Ascending aorta (tissue), 2 donors: ENCODE measurements at places on chromosomes 7 and 10. TPM values are rescaled to one million over a fixed set of nuclear protein-coding genes. Genes with fewer than 3 reads are reported as not detected.
A peak's percentile ranks its signal among the peaks of the same experiment; 100 is the strongest.

ANKMY2 gene
- 11.2 TPM for total RNA-seq

DNA sequence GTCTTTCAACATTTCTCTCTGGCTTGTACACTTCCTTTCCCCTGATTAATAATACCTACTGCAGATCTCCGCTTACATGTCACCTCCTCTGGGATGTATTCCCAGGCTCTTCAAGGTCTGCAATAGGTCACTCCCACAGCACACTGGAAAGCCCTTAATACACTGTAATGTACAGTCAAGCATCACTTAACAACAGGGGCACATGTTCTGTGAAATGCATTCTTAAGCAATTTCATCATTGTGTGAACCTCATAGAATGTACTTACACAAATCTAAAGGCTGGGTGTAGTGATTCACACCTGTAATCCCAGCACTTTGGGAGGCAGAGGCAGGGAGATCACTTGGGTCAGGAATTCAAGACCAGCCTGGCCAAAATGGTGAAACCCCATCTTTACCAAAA is 1.9 kb downstream of the COX15 start:
- H3K4me3 ChIP-seq: no peak overlapping the region
- H3K27me3 ChIP-seq: no peaks in the 10 kb centered on the region
- H3K27ac ChIP-seq: no peak overlapping the region

SLC39A12 gene
- total RNA-seq: not detected

- H3K27ac ChIP-seq: no peak overlapping the region
- H3K4me3 ChIP-seq: no peak overlapping the region
- no peaks in the 10 kb centered on the region for H3K27me3 ChIP-seq
- no peaks in the 10 kb centered on the region for H3K4me1 ChIP-seq
These were observed 17.0 kb downstream of the KCP start for GRCh38 chr7:128893251-128894100.

DNA sequence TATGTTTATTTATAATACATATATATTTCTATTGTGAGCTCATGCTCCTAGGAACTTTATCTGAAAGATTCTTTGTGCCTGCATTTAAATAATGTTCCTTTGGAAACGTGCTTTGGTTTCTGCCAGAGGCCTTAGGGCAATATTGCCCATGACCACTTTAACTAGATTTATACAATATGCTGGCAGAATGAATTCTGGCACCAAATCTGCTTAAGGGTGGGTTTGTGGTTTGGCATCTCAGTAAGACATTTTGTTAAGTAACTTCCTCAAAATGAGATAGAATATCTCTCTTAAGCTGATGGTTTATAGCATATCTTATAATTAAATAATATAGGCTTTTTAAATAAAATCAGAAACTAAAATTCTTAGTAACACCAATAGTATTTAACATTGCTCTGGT is 252.9 kb downstream of the RNLS start:
- no peak overlapping the region for H3K4me3 ChIP-seq
- no peak for DNase-seq
- no peaks in the 10 kb centered on the region for H3K27me3 ChIP-seq
- no peaks in the 10 kb centered on the region for H3K36me3 ChIP-seq
- H3K27ac ChIP-seq: no peak overlapping the region

CDC14C gene
- total RNA-seq: not detected

- H3K27me3 ChIP-seq: no peaks in the 10 kb centered on the region
- H3K27ac ChIP-seq: peak overlapping the region; percentile 81
- no peaks in the 10 kb centered on the region for H3K36me3 ChIP-seq
- H3K4me1 ChIP-seq: peaks cover 2% of the 10 kb centered on the region
- H3K4me3 ChIP-seq: no peak overlapping the region
These were observed 190.4 kb downstream of the SKIDA1 start for GRCh38 chr10:21334891-21335696.

DNA sequence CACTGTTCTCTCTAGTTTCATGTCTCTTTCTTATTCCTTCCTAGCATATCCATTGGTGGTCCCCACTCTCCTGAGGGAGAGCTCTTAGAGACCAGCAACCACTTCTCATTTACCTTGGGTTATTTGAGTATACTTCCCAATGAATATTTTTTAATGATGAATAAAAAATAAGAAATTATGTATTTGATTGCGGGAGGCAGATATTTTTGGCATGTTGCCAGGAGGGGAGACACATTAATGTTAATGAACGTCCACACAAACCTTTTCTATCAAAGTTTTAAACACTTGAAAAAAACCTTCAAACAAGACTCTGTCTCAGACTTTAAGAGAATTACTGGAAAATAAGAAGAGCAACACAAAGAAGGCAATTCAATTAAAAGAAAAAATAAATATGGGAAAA is 260.6 kb upstream of the MAGI2 start:
- H3K27me3 ChIP-seq: no peaks in the 10 kb centered on the region
- H3K27ac ChIP-seq: no peak overlapping the region
- no peaks in the 10 kb centered on the region for H3K36me3 ChIP-seq

DNA sequence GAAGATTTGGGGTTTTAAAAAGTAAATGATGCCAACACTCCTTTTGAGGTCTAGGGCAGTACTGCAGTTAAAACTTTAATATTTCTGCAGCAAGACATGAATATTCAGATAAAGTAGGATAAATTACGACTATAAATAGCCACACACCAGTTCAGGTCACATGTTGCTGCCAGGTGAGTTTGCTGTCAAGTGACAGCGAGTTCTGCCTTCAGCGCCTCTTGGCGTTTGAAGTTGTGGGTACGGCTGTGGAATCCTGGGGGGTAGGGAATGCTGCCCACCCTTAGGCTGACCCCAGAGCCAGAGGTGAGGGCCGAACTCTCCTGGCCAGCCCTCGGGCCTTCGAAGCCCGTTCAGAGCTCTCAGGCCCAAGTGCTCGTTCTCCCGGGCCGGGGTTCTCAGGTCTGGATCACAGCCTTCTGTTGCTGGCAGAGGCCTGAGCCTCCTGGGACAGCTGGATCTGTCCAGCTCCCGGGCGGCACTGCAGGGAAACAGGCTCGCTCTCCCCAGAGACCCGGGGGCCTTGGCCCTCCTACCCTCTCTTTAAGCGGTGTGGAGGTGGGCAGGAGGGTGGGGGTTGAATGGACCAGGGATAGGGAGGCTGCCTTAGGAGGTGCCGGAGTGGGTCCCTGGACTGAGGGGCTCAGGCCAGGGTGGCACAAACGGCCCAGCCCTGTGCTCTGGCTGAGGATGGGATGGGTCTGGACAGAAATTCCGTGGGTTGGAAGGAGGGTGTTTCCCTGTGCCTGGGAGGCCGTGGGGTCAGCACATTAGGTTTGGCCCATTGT is 5.4 kb downstream of the BRI3 start:
- H3K36me3 ChIP-seq: peaks cover 21% of the 10 kb centered on the region
- no peaks in the 10 kb centered on the region for H3K27me3 ChIP-seq
- no peak for DNase-seq
- peak overlapping the region; percentile 93 for H3K4me3 ChIP-seq

GRCh38 chr10:130484468-130485180 is 348.4 kb downstream of the GLRX3 start:
- DNase-seq: no peak
- no peaks in the 10 kb centered on the region for H3K27me3 ChIP-seq
- H3K4me3 ChIP-seq: no peak overlapping the region
- H3K27ac ChIP-seq: no peak overlapping the region
- no peaks in the 10 kb centered on the region for H3K36me3 ChIP-seq

DNA sequence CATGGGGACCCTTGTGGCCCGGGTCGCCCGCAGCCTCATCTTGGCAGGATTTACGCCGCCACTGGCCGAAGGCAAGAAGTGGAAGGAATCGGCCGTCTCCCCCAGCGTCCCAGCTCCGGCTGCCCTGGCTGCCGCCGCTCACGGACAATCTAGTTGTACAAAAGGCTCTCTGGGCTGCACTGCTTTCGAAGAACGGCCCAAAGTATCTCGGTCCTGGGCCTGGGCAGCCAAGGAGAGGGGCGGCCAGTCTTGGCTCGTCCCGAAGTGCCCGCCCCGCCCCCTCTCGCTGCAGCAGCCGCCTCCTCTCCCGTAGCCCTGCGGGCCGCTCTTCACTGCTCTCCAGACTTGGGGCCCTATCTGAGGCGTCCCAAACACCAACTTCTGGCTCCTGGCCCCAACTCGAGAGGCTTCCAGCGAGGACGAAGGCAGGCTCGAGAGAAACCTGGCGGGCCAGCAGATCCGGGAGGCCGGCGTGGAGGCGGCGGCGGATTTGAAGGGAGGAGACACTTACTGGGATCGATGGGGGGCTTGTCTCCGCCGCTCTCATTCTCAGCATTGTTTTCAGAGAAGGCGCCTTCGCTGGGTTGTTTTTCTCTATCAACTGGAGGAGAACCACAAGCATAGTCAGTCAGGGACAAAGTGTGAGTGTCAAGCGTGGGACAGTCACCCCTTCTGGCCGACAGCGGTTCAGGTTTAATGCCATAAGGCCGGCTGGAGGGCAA is 809 bp downstream of the HOXA9 start:
- H3K4me1 ChIP-seq: peaks cover 4% of the 10 kb centered on the region
- DNase-seq: no peak
- H3K4me3 ChIP-seq: peak overlapping the region; percentile 59
- H3K27me3 ChIP-seq: peaks cover 38% of the 10 kb centered on the region
- no peak overlapping the region for H3K27ac ChIP-seq

GRCh38 chr7:2452074-2452507 is 24.1 kb downstream of the GRIFIN start:
- no peaks in the 10 kb centered on the region for H3K36me3 ChIP-seq

GRCh38 chr7:12066521-12066920 is 144.6 kb upstream of the TMEM106B start:
- no peaks in the 10 kb centered on the region for H3K4me1 ChIP-seq
- H3K4me3 ChIP-seq: no peak overlapping the region
- no peaks in the 10 kb centered on the region for H3K27me3 ChIP-seq
- no peak overlapping the region for H3K27ac ChIP-seq
- no peaks in the 10 kb centered on the region for H3K36me3 ChIP-seq

DNA sequence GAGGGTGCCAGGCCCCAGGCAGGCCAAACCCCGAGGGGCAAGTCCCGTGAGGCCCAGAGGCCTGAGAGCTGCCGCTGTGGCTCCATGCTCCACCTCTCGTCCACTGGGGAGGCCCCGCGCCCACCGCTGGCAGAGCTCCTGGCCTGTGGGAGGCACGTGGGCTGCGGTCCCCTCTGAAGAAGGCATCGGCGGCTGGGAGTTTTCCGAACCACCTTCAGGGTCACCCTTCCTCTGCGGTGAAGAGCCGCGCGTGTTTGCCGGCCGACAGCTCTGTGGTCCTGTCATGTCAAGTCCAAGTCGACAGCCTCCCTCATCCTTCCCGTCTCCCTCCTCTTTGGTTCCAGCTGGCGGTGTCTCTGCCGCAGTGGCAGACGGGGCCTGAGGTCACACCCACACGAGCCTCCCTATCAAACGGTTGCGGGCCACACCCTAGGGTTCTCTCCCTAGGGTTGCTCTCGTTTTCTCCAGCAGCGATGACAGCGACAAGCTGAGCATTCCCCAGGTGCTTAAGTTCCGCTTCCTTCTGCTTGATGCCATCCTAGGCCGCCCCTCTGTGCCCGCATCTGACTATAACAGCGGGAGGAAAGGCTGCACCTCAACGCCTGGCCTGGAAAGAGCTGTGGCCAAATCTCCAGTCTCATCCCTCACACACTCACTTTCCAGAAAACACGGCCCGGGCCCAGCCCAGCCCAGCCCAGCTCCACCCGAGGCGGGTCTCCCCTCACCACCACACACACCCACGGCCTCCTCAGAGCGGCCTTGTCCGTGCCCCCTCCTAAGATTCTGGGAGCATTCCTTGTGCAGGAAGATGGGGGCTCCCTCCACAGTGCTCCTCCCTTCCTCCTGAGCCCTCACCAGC is 185.0 kb downstream of the ELFN1 start:
- H3K4me1 ChIP-seq: no peaks in the 10 kb centered on the region
- DNase-seq: peak; percentile 50
- H3K36me3 ChIP-seq: no peaks in the 10 kb centered on the region
- no peaks in the 10 kb centered on the region for H3K27me3 ChIP-seq

- H3K27ac ChIP-seq: no peak overlapping the region
- no peaks in the 10 kb centered on the region for H3K36me3 ChIP-seq
- DNase-seq: no peak
- H3K27me3 ChIP-seq: no peaks in the 10 kb centered on the region
- no peaks in the 10 kb centered on the region for H3K4me1 ChIP-seq
- no peak overlapping the region for H3K4me3 ChIP-seq
These were observed 98.7 kb downstream of the AUTS2 start for GRCh38 chr7:69696686-69697685.

DNA sequence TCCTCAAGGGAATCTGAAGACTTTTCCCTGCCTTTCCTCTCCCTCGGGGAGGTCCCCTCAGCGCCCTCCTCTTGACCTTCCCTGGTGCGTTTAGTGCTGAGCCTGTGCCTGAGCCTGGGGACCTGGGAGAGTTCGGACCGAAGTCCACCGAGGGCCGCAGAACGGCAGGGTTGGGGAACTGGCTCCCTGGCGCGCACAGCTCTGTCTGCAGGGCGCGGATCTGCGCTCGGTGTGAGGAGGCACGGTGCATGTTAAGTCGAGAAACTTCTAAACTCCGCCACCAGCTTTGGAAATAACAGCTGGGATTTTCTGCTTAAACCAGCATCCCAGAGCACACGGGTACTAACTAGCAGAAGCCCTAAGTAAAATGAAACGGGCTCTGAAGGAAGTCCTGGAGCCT is 44.2 kb upstream of the SLC29A4 start:
- H3K4me1 ChIP-seq: peaks cover 3% of the 10 kb centered on the region
- no peaks in the 10 kb centered on the region for H3K27me3 ChIP-seq
- H3K4me3 ChIP-seq: no peak overlapping the region
- H3K27ac ChIP-seq: no peak overlapping the region
- H3K36me3 ChIP-seq: peaks cover 1% of the 10 kb centered on the region

DNA sequence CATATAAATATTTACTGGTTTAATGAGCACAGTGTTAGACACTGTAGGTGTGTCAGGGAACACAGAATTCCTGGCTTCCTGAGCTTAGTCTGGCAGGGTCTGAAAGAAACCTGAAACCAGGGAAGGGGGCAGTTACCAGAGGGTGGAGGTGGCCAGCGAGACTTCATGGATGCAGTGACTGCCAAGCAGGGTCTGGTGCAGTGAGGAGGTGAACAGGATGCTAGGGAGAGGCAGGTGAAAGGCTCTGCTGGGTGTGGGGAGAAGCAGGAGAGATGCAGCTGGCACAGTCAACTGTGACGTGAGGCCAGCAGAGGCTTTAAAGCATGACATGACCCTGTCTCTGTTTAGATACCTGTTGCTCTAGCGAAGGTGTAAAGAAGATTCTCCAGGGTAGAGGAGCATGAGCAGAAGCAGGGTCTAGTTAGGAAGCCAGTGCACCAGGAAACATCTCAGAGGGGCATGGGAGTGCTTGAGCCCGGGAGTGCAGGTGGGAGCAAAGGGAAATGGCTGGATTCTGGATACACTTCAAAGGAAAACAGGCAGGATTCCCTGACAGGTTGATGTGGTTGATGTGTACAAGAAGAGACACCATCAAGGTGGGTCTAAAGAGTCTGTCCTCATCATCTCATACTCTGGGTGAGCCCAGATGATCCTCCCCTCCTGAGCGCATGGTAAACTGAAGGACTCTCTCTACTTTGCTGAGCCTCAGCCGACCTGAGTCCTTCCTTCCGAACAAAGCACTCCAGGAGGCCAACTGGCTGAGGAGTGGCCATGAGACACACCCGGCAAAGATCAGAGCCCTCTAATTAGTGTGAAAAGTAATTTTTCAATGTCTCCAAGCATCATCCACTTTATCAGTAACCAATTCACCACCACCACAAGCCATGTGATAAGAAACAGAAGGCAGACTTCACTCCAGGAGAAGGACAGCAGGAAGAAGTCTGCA is 186.8 kb downstream of the COBL start:
- DNase-seq: no peak
- no peak overlapping the region for H3K27ac ChIP-seq
- H3K4me1 ChIP-seq: no peaks in the 10 kb centered on the region
